ENCODE measurements at places on chromosomes 6 and 20. TPM values are rescaled to one million over a fixed set of nuclear protein-coding genes. Genes with fewer than 3 reads are reported as not detected.
A peak's percentile ranks its signal among the peaks of the same experiment; 100 is the strongest.

DNA sequence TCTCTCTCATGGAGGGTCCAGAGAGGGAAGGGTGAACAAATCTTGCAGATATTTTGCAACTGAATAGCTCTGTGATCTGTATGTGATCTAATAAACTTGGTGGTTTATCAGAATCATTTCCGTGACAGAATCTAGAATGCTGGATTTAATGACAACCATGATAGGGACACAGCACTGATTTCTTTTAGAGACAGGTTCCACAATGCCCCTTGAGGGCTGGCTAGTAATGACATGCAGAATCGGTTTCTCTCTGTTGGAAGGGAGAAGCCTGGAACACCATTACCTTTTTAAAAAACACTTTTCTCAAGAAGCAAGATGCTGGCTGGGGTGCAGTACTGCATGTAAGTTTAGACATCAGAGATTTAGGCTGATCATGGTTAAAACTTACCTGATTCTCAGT lies 313.4 kb downstream of the CDH26 start:
- ATAC-seq, result no peak

GRCh38 chr6:167094820-167095637 lies 27.9 kb upstream of the CCR6 start:
- ATAC-seq, result peak; percentile 67

GRCh38 chr6:44123544-44123943 lies 3.7 kb downstream of the MRPL14 start:
- no peak for ATAC-seq

PPP1R11 gene
- total RNA-seq, result 50.8 TPM

GRCh38 chr20:63497946-63498935 lies 642 bp downstream of the EEF1A2 start:
- peak; percentile 33 for ATAC-seq

MYH7B gene
- 0.24 TPM for total RNA-seq
